Fibroblast of skin of right biceps (primary cell): ENCODE measurements at places on chromosomes 1 and 21.

DNA sequence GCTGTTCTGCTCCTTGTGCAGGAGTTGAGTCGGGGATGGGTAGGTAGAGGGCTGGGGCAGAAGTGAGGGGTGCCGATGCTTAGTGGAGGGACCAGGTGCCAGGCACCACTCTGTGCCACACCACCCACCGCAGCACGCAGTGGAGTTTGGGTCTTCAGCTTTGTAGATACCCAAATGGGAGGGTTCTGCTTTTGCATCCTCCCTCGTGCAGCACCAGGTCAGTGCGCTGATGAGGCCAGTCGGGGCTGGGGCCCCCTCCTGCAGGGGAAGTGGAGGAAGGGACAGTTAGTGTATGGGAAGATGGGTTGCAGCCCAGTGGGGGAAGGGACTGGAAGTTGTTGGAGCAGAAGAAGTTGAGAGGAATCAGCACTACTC lies 244.0 kb downstream of the RHOU start:
- DNase-seq = no peak

GRCh38 chr1:31453384-31454079 lies 40.5 kb downstream of the SERINC2 start:
- no peak for DNase-seq

DNA sequence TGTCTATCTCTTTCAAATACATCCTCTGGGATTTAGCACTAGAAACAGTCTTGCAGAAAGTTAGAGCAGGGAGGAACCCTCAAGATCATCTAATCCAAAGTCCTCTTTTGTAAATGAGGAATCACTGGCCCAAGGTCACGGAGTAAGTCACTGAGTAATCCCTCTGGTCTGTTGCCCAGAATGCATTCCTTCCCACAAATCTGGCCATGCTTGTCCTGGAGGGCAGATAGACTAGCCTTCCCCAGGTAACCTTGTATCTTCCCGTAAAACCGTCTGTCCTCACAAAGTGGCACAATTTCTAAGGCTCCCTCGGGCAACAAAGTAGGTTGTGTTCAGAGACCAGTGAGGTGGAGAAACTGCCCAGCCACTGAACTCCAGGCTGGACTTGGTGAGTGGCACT lies 46.2 kb downstream of the DDR2 start:
- DNase-seq = peak; percentile 63

- peak; percentile 33 for DNase-seq
Measured at GRCh38 chr1:42035205-42035829, 116.6 kb upstream of the HIVEP3 start.

DNA sequence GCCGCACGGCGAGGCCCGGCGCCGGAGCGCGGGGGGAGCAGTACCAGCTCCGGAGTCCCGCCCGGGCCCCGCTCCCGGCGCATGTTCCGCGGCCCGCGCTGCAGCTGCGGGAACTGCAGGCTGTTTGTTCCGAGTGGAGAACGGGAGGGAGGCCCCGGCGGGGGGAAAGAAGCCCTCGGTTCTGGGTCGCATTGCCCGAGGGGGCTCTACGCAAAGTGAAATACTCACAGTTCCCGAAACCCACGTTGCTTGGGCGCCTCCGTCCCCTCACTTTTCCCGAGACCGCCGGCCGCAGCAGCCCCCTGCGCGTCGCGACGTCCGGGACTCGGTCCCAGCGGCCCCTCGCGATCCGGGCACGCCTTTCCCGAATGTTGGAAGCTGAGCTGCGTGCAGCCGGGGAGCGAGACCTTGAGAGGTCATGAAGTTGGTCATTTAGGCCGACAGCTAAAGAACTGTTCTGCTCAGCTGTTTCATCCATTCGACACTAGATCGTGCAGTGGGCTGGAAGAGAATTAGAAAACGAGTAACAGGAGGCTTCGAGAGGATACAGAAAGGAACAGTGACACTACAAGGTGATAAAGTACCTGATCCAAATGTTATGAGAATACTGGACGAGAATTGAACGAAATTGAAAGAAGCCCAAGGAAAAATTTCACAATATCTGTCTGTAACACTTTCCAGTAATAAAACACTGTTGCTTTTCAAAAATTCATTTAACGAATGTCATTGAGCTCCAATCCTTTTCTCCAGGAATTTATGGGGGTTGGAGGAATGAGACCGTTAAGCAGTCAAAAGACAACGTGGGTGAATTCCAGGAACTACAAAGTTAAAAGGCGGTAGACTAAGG lies 657 bp upstream of the LIN9 start:
- DNase-seq = peak; percentile 22

GRCh38 chr1:119288751-119289150 lies 79.8 kb upstream of the HAO2 start:
- peak; percentile 64 for DNase-seq

DNA sequence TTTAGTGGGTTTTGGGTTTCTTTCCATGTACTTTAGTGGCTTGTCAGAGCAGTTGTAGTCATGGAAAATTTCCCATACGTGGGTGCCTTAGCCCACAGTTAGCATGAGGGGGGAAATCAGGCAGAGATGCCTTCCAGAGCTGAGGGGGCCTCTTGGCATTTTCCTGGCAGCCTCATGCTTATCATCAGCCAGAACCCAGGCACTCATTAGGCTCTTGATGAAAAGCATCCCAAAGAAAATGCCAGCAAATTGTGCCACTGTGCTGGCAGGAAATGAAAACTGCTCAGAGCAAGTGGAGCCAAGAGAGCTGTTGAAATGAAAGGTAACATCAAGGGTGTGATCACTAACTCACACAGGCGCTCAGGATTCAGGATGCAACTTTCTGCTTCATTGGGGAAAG lies 128.0 kb downstream of the TNNI3K start:
- DNase-seq = no peak

DNA sequence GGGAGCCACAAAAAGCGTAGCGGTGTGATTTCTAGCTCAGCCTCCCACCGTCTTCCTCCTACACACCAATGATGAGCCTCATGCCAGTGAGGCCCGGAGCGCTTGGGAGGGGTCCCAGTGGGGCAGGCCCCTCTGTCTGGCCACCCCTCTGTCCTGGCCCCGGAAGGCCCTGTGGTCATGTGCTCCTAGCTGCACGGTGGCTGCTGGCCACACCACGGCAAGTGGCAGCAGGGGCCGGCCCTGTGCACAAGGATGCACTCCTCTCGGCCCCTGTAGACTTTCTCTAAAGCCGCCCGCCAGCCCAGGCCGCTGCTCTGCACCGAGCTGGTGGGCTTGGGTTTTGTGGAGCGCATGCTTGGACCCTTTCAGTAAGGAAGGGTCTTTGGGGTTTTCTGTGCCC lies 53.6 kb downstream of the KCNAB2 start:
- DNase-seq = no peak

- no peak for DNase-seq
Measured at GRCh38 chr1:43402089-43402865, 12.6 kb downstream of the SZT2 start.

DNA sequence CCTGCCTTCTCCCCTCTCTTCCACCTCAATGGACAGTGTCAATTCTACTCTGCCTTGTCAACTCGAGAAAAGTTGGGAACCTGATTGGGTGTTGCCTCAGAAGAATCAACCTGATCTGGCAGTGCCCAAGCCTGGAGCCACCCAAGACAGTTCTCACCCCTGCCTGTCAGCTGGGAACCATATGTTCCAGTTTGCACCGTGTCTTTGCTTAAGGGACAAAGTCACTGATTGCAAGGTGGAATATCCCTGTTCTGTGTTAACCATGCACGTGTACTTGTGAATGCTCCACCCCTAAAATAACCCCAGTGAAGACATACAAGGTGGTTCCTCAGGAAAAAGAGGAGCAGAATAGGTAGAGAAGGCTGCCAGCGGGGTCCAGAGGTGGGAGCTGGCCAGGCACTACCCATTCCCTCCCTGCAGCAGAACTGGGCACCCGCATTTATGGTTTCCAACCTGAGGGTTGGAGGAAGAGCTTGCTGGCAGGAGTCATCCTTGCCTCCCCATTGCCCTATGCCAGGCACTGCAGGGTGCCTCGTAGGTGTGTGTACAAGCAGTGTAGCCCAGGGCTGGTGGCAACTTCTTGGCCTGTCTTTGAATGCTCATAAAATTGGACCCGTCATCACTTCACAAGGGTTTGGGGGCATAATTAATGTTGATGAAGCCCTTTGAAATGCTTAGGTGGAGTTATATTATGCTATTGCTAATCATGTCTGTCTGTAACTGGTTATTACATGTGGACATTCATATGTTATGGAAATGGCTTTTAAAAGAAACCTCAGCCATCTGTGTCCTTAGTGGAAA lies 11.3 kb downstream of the NIPAL3 start:
- DNase-seq = no peak

GRCh38 chr1:47487850-47488450 lies 50.1 kb downstream of the FOXD2 start:
- no peak for DNase-seq

GRCh38 chr1:9848022-9848421 lies 24.3 kb upstream of the CLSTN1 start:
- no peak for DNase-seq

DNA sequence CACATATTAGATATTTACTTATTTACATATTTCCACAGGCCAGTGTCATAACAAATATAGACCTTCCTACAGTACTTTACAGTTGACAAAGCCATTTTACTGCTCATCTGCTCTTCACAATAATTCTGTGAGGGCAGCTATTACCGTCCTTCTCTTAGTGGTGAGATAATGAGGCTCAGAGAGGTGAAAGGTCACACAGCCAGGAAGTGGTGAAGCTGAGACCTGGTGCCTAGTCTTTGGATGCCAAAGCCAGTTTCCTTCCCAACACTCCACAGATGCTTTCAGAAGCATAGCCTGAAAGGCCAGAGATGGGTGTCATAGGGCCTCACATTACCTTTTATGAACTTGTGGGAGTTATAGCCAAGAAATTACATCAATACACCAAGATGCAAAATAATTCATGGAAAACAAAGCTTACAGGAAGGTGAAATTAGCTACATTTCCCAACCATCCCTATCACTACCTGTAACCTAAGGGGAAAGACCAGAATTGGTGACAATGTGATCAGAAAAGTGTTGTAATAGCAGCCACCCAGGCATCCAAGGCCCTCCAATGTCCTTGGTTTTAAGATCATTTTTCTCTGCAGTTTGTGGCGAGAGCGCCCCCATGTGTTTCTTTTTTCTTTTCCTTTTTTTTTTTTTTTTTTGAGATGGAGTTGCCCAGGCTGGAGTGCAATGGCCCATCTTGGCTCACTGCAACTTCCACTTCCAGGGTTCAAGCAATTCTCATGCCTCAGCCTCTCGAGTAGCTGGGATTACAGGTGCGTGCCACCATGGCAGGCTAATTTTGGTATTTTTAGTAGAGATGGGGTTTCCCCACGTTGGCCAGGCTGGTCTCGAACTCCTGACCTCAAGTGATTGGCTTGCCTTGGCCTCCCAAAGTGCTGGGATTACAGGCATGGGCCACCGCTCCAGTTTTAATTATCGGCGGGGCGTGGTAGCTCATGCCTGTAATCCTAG lies 26.5 kb upstream of the RPL11 start:
- peak; percentile 36 for DNase-seq

DNA sequence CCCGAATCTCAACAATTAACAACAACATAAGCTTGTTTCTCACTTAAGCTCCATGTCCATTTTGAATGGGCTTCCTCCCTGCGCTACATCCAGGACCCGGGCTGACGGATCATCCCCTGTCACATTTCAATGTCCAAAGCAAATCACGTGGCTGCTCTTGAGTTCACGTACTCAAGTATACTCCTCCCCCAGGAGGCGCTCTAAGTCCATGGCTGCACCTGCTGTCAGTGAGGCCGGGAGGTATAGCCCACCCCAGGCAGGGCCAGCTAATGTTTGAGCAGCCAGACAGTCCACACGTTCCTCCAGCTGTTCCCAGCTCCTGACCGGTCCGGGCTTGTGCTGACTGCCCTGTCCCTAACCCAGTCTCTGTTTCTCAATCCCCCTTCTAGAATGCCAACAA lies 220.8 kb downstream of the SLC35F3 start:
- DNase-seq = no peak

- no peak for DNase-seq
Measured at GRCh38 chr1:72117621-72118020, 164.7 kb downstream of the NEGR1 start.

DNA sequence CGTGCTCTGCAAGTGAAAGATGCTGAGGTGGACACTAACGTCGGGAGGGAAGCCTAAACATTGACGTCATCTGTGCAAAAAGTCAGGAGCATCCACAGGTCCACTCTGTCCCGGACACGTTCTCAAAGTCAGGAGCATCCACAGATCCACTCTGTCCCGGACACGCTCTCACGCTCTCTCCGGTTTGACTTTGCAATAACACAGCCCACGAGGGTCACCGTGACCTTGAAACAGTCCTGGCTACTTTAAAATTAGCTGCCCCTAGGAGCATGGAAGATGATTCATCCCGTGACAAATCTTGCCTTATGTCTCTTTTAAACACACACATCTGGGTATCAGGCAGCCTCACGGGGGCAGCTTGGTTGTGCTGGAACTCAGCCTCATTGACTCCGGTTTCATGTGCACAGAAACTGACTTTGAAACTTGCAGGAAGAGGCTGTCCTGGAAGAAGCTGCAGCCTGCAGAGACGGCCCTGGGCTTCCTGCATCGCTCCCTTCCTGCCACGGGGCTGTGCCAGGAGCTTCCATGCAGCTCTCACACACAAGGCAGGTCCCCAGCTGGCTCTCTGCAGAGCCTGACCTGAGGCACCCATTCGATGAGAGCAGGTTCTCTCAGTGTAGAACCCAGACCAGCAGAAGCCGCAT lies 18.1 kb upstream of the COL18A1 start:
- peak; percentile 88 for DNase-seq
